ENCODE measurements at places on chromosomes 5 and 9.

- no peak for DNase-seq
These were observed 198.9 kb downstream of the LURAP1L start for GRCh38 chr9:12973710-12974109.

DNA sequence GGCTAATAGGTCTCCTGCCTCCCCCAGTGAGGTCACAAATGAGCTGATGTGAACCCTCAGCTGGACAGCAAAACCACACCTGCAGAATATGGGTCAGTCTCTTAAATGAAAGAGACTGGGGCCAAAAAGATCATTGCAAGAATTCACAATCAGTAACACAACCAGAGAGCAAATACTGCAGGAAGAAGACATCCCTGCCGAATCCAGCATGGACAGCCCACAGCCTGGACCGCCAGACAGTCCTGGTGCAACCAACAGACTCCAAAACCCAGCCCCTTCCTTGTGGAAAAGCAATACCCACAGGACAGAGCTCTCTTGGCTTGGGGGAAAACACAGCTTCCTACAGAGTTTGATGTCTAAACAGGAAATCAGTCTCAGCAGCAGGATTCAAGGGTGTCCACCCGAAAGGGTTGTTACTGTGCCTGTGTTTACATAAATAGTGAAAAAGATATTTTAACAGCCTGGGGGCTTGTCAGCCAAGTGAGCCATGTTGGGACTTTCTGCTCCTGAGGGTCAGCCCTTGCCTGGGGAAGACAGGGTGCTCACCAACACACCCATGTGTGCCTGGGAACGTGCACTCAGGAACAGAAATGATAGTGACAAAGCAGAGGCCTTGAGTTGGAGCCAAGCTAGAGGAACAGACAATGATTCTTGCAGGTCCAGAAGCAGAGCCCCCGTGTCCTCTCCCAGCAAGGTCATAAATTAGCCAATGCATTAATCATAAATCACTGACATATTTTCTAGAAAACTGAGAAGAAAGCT is 106.2 kb downstream of the SEMA5A start:
- no peak for DNase-seq

DNA sequence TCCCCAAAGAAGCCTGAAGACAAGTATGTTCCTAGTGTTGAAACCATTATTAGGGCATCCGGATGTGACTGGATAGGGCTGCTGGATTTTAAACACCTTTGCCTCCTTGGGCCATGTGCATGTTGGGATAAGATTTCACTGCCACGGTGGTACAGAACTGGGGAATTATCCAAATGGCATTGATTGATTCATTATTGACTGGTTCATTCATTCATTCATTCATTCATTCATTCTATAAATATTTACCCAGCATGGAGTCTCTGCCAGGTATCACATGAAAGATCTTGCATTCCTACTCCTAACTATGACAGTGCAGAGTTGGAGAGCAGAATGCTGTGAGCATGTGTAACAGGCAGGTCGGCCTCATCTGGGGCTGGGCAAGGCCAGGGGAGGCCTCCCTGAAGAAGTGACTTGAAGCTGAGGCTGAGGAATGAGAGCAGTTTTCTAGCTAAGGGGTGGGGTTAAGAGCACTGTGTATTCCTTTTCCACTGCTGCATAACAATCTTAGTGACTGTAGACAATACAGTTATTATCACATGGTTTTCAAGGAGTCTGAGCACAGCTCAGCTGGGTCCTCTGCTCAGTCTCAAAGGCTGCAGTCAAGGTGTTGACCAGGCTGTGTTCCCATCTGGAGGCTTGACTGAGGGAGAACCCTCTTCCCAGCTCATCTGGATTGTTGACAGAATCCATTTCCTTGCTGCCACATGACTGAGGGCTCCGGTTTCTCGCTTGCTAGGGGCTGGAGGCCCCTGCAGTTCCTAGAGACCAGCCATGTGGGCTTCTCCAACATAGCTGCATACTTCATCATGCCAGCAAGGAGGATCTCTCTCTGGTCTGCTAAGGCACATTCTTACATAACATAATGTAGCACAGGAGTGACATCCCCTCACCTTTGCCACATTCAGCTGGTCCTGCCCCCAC is 35.7 kb downstream of the AK8 start:
- no peak for DNase-seq

DNA sequence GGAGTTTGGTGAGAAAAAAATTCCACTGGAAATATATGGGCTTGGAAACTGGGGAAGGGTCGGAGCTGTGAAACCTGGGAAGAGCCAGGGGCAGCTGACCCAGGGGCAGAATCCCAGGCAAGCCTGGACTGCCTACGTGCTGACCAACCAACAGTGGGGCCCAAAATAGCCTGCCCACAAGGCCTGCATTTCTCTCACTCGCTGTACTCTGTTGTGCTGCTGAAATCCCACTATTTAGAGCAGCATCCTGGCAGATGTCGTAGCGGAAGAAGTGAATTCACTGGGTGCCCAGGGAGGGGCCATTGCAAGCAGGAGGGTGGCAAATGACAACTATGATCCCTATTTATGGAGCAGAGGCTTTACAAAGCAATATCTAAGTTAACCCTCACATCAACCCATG is 9.5 kb downstream of the GDNF start:
- no peak for DNase-seq

DNA sequence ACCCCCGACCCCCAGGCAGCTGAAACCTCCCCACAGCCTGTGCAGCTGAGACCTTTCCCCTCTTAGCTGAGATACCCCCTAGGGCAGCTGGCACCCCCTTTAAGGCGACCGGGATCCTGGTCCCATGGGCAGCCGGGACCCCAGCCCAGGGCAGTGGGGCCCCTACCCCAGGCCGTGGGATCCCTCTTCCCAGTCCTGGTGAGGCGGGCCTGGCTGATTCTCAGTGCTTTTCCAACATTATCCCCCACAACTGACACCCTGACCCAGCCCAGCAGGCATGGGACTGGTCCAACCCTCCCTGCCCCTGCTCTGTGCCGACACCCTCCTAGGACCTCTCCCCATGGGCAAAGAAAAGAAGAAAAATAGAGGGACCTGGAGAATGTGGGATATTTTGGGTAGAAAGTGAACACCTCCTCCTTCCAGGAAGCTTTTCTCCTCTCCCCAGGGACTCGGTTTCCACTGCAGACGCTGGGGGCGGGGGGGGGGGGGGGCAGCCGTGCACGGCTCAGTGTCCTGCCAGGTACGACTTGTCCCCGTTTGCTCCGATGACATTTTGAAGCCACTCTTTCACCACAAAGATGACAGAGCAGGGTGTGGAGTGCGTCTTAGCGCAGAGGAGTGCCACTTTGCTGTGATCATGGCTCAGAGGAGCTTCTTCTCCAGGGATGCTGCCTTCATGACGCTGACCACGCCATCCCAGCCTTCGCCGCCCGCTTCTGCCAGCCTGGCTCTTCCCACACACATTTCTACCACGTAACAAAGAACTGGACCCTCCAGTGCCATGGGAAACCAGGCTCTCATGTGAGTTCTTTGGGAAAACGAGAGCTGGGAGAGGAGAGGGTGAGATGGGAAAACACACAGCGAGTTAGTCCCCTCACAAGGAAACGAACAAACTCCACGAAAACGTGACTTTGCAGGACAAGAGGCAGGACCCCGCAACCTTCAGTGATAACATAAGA is 47.5 kb downstream of the MRPL36 start:
- DNase-seq, result no peak

- no peak for DNase-seq
These were observed 480.4 kb downstream of the CETN3 start for GRCh38 chr5:89929173-89929572.

DNA sequence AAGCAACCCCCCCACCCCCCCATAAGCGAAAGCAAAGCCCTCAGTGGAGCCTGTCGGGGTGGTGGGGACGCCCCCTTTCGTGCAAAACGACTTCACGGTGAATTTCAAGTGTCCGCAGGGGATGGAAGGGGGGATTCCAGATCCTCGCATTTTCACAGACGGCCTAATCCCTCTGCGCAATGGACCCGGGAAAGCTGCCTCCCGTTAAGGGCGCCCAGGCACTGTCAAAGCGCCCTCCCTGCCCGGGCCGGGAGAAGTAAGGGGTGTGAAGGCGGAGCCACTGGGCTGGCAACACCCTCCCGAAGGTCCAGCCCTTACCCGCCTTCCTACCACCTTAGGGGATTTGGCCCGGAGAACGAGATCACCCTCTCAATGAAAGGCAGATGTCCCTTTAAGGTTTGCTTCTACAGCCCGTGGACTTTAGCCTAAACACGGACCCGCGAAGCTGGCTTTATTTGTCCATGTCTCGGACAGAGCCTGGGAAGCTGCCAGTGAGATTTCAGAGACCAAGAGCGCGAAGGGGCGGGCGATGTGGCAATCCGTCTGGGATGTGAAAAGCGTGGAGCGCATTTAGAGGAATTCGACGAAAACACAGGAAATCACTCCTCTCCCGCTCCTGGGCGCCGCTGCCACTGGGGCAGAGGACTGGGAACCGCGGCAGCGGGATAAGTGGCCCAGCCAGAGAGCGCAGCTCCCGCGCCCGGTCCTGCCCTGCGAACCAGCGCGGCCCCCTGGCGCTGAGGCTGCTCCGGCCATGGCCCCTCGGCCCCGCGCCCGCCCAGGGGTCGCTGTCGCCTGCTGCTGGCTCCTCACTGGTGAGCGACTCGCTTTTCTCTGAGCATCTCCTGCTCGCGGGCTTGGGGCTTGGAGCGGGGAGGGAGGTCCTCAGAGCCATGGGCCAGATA is at the start of the genes ITGA1 and PELO:
ITGA1 (plus strand) TSS at position 317 of the 905 bp plus-strand sequence; CDS start at position 755, 438 bp downstream.
PELO (plus strand) TSS at position 317 of the 905 bp plus-strand sequence. CDS start 12,479 bp downstream, outside the sequence.
- DNase-seq, result peak; percentile 39

GRCh38 chr5:139925216-139925562 is 117.9 kb downstream of the NRG2 start:
- no peak for DNase-seq

DNA sequence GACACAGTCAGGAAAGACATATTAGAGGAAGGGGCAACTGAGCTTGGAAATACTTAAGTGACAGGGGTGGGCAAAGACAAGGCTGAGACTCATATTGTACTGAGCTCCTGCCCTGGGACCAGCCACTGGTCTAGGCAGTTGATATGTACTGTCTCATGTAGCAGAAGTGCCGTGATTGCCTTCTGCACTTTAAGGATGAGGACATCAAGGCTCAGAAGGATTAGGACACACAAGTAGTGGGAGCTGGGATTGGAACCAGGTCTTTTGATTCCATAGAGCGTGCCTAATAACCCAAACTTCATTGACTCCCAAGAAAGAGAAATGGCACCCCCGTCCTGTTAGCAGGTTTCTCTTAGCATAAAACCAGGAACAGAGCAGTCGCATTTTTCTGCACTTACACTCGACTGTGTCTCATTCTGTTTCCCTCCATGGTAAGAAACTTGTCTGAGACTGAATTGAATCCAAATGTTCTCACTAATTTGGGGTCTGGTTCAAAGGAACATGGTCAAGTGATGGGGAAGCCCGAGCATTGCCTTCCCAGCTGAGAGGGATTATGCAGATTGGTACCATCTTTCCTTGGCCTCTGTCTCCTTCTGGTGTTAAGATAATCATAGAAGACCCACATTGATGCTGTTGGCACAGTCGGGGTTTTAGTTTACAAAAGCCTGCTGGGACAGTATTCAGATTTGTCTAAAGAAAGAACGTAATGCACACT is 70.4 kb downstream of the ANGPTL2 start:
- DNase-seq, result no peak

- no peak for DNase-seq
These were observed 269.4 kb downstream of the ZNF608 start for GRCh38 chr5:124477062-124477461.

DNA sequence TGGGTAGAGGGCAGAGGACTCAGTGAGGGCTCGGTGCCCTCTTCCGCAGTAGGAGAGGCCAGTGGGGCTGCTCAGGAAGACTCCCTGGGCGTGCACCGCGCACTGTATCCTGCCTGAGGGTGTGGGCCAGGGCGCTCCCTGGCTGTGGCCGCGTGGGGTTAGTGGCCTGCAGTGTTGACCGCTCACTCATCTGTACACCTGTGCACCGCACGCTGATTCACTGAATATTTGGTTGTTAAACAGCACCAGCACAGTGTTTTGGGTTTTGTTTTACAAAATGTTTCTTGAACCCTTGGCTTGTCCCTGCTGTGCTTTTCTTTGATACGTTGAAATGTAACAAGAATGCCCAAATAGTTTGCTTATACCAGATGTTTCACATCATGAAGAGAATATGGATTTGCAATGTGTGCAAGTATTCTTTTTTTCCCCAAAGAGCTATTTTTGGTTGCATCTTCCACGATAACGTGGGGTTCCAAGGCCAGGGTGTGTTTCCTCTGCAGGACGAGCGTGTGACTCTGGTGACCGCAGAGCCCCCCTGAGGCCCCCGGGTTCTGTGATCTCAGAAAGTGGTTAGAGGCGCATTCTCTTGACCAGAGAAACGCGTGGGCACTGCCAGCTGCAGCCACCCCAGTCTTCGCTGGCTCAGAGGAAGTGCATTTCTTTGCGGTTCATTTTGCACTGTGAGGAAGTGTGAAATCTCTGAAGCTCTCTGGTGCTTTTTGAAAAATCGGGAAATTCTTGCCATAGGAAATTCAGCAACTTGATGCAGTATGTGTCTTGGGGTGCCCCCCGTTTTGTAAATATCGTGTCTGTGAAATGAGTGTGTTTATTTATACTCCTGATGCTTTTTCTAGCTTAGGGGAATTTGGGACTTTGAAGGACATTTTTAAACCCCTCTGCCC is 46.9 kb downstream of the AHRR start:
- no peak for DNase-seq

DNA sequence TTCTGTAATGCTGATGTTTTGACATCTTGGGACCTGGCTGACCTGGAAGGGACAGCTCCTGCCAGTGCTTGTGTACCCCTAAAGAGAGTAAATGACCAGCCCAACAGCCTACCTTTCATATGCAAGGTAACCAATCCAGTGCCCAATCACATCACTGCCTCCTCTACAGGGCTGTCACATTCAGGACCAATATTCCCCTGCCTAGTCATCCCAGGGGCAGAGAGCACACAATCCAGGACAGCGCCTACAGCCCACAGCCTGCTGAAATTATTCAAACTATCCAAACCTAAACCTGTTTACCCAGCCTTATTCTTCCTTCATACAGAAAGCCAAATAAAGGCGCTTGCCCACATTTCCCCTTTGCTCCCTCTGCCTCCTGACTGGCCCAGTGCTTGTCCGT is 284.1 kb downstream of the CTNND2 start:
- DNase-seq, result no peak

DNA sequence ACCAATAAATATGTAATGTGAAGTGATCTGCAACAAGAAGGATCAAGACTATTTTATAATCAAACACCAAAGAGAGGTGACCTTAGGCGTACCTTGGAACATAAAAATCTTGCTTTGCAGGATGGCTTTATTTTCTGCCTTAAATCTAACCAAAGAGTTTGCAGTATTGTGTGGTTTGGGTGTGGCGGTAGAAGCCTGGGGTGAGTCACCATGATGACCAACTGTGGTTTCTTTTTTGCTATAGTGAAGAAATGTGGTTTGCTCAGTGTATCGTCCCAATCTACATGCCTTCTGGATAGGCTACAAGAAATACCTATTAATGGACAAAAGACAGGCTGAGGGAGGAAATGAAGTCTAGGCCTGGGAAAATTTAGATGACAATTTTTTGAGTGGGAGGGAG is 5.1 kb upstream of the CAST start:
- peak; percentile 76 for DNase-seq

DNA sequence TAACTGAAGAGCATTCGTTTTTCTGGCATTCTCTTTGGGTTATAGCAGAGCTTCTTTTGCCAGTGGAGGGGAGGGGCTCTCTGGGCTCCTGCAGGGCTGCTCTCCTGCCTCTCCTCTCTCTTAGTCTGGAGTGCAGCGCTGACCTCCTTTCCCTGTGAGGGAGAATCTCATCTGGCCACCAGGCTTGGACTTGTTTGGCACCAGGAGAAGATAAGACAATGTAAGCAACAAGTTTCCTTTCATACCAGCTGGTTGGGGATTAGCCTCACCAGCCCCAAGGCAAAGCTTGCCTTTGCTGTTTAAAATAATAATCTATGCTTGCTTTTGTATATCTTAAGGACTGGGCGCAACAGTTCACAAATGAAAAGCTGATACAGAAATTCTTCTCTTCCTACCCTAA is 196.4 kb downstream of the TLE4 start:
- DNase-seq, result no peak

GRCh38 chr5:134275822-134276221 is 49.9 kb upstream of the PPP2CA start:
- no peak for DNase-seq
